ENCODE measurements at places on chromosomes 11 and 22.

DNA sequence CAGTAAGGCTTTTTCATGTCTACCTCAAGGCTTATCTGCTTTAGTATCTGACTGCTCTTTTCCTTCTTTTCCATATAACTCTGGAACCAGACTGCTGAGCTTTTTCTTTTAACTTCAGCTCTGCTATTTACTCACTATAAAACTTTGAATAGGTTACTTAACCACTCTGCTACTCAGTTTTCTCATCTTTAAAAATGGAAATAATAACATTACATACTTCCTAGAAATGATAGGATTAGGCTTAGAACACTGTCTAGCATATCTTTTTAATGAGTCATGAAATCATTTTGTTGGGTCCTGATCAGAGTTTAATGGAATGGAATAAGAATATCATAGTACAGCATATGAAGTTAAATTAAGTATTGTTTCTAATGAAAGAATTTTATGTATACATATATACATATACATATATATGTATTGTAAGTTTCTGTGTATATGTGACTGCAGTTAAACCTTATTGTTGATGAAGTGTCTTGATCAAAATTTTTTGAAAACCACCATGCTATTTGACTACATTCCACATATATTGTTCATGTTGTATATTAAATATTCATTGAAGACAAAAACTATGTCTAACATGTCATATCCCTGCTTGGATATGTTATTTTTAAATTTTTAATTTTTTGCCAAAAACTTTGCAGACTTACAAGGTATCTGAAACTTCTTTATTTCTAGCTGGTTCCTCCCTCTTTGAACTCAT, 120.2 kb downstream of the METTL15 start:
- DNase-seq = no peak

DNA sequence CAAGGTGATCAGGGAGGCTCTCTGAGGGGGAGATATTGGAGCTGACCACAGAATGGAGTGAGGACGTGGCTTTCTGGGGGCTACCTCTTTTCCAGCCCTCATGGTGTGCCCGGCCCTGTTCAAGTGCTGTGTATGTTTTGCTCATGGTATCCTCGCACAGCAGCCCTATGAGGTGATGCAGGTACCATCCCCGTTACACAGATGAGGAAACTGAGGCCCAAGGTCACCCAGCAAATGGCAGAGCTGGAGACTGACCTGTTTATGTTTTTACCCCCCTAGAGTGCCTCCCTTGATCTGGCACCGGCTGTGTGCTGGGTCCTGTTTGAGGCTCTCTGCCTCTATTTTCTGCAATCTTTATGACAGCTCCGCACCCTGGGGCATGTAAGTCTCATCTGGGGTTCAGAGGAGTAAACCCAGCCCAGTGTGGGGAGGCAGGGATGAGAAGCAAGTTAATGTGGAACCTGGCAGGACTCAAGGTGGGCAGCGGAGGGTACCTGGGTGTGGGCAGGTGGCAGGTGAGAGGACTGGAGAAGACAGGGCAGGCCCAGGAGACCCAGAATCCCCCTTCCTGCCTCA, 20.8 kb downstream of the SGSM1 start:
- no peak for DNase-seq

GRCh38 chr11:22173532-22173931, 19.4 kb upstream of the ANO5 start:
- DNase-seq = no peak

GRCh38 chr11:29389793-29390192, 627.0 kb downstream of the KCNA4 start:
- no peak for DNase-seq

DNA sequence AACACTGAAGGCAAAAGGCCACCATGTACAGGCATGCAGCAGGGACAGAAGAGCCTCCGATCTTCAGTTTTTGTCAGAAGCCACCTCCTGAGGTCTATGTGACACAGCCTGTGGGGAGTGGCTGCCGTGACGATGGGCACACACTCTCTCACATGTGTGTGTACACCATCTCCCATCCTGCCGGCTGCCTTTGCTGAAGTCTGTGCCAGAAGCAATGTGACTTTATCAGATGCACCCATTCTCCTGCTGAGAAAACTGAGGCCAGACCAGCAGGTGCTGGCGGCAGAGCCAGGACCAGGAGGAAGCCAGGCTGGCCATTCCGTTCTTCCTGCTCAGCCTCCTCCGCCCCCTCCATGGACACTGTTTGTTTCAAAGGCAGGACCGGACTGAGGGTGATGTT, 16.7 kb downstream of the SHANK2 start:
- DNase-seq = no peak

GRCh38 chr11:32774081-32774480, 20.4 kb downstream of the CCDC73 start:
- DNase-seq = no peak

GRCh38 chr11:123698546-123699127, 42.8 kb downstream of the ZNF202 start:
- DNase-seq = no peak

GRCh38 chr11:67291481-67292381, 2.6 kb downstream of the ANKRD13D start:
- DNase-seq = no peak

GRCh38 chr22:48396091-48396784, 1431.4 kb downstream of the BRD1 start:
- no peak for DNase-seq

DNA sequence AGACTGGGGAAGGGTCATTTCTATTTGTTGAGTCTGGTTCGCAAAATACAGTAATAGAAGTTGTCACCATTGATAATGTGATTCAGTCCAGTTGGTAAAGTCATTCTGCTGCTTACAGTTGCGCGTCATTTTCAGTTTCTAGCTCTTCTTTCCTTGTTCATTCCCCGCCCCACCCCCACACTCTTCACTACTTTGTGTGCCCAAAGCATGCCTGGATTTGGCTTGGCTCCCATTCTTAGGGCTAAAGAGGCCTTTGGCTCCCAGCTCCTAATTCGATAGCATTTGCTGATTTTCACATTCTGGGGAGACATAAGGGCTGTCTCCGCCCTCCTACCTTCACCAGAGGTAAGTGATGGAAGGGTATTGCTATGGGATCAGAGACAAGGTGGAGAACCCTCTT, 43.0 kb downstream of the CECR2 start:
- DNase-seq = no peak

GRCh38 chr11:57935402-57936049, 88.2 kb upstream of the OR9Q1 start:
- no peak for DNase-seq

DNA sequence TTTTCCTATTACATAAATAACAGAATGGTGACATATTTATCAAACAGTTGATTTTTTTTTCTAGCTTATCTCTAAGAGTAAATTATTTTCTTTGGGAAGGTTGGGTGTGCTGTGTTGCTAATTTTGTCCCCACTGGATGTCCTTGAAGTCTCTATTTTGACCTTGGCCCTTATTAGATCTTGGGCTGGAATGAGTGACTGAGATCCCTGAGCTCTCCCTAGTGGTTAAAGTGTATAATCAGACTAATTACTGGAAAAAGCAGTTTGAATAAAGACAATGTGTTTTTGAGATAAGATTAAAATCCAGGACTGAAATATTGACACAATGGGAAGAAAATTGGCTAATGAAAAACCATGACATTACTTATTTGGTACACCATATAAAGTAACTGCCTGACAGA, 56.1 kb downstream of the AASDHPPT start:
- no peak for DNase-seq
